IMR-90 (cell line): ENCODE measurements at places on chromosomes 3 and 15.

GRCh38 chr3:115082260-115082659 lies 64.8 kb downstream of the ZBTB20 start:
- DNase-seq, result no peak

DNA sequence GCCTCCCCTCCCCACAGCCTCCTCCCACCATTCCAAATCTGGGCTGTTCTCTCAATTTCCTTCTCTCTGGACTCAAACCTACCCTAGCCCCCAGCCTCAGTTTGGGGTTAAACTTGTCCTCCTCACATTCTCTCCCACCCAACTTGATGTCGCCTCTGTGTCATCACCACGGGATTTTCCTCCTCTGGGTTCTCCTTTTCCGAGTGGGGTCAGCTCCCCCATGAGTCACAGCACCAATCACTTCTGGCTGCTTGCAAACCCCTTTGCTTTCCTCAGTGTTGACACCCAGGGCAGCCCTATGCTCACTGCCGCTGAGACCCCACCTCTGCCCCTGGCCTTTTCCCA lies 451 bp downstream of the CCR5AS start:
- peak; percentile 44 for DNase-seq

- DNase-seq, result peak; percentile 90
These were observed 35.3 kb downstream of the TLE3 start for GRCh38 chr15:70062321-70062956.

GRCh38 chr15:60660290-60661051 lies 181.5 kb upstream of the ICE2 start:
- DNase-seq, result peak; percentile 73

DNA sequence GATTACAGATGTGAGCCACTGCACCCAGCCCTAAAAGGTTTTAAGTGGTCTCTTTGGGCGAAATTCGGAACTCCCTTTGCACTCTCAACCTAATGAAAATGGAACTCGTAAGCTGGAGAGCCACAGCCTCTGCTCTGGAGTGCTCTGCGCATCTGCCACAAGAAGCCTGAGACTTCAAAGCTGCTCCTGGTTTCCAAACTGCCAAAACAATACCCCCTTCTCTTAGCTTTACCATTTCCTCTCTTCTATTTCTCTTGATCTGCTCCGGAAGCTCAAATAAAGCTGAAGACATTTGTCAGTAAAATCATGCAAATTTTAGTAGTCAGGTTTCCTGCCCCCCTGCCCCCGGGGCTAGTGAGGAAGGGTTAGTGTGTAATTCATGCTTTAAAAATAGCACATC lies 312.7 kb downstream of the MFSD1 start:
- DNase-seq, result no peak

- DNase-seq, result peak; percentile 54
These were observed 3.7 kb upstream of the CPA3 start for GRCh38 chr3:148861277-148861869.

DNA sequence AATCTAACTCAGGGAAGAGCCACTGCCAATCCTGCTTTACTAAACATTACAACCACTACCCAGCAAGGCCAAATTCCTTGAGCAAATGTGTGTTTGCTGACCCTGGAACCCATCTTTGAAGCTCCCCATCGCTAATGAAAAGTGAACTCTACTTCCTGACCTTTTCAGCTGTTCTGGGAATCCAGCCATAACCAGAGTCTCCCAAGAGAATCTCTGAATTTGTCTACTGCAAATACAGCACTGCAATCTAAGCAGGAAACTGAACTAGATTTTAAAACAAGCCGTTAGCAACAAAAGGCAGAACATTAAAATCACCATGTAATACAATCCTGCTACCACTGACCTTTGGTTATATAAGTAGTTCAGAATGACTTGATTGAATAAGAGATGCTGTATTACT lies 309.2 kb downstream of the MAGI1 start:
- DNase-seq, result peak; percentile 84

GRCh38 chr3:49248840-49249227 lies 28.2 kb downstream of the C3orf62 start:
- DNase-seq, result peak; percentile 16

DNA sequence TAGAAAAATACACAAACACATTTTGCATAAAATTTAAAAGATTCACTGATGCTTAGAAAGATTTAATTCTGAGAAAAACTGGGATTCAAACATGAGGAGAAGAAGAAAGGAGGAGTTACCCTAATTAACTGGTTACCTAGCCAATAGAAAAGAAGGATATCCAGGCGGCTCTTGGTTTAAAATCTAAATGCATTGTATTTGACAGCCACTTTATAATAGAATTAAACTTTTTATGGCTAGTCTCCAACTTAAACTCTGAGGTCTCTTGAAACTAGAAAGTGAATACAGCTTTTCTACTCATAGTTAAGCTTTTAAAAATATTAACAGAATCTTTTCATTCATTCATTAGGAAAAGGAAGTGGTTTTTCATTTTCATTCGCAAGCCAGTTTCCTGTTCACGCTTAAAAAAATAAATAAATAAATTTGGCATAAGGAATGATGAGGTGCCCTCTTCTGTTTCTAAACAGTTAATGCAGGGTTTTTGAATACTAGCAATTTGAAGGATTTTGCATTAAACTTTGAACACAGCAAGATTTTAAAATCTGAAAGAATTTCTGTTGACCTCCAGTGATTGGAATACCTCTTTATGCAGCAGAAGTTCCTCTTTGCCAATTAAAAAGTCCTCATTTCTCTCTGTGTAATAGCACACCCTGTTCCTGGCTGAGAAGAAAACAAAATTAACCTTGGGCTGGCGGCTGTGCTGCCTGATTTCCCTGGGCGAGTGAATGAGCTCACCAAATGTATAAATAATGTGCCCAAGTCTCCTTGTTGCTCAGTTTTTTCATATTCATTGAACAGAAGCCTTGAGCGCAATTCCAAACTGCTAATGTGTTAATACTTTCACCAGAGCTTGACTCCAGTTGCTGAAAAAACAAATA lies 105.1 kb downstream of the ZMAT3 start:
- peak; percentile 37 for DNase-seq

DNA sequence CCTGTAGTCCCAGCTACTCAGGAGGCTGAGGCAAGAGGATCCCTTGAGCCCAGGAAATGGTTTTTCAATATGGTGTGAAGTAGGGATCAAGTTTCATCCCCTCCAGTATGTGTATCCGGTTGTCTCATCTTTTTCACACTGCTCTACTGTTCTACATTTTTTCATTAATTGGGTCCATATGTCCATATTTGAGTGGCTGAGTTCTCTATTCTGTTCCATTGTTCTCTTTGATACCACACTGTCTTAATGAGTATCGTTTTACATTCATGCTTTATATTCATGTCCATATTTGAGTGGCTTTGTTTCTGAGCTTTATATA lies 81.6 kb upstream of the LRRFIP2 start:
- DNase-seq, result no peak

DNA sequence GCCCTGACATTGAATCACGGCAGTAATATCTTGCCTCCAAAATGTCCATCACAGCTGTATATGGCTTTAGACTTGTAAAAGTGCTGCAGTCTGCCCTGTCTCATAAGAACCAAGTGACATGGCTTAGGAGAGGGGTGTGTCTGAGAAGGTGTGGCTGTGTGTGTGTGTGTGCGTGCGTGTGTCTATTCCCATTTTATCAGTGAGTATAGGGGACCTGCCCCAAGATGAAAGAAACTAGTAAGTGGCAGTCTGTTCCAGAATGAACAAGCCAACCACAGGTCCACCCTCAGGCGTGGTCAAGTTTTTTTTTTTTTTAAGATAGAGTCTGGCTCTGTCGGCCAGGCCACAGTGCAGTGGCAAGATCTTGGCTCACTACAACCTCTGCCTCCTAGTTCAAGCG lies 5.6 kb upstream of the RHOV start:
- no peak for DNase-seq

DNA sequence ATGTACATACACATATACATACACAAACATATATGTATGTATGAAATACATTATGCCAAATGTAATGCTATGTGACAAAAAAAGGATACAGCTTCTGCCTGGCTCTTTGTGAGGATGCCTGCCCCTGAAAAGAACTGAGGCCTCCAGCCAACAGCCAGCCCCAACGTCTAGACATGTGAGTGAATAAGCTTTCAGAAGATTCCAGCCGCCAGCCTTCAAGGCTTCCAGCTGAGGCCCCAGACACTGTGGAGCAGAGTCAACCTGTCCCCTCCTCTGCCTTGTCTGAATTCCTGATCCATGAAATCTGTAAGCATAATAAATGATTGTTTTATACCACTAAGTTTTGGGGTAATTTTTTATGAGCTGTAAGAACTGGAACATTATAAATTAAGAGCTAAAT lies 24.7 kb downstream of the GXYLT2 start:
- no peak for DNase-seq

DNA sequence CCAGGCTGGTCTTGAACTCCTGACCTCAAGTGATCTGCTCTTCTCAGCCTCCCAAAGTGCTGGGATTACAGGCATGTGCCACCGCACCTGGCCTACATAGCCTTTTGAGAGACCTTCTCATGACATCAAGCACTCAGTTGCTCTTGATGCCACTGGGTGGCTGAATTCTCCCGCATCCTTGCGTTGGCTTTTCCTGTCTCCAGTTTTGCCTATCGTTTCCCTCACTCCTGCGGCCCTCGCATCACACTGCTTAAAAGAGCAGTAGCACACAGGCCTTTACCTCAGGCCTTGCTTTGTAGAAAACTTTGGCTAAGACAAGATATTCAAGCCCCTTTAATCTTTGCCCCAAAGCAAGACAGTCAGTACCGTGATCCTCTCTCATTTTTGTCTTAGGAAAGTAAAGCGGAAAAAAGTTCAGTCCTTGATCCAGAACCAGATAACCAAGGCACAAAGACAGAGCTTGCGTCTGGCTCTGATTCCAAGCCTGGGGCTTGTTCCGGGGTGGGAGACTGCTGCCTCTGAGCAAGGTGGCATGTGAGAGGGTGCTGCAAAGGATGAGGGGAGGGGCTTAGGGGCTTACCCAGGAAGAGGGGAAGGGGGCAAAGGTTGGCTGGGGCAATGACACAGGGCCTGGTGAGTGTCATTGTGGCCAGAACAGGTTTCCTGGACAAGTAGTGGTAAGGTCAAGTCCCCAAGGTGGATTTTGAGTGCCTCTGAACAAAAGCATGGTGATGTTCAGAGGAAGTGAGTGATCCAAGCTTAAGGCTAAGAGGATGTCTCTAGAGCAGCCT lies 175.0 kb upstream of the TLE3 start:
- DNase-seq, result no peak

DNA sequence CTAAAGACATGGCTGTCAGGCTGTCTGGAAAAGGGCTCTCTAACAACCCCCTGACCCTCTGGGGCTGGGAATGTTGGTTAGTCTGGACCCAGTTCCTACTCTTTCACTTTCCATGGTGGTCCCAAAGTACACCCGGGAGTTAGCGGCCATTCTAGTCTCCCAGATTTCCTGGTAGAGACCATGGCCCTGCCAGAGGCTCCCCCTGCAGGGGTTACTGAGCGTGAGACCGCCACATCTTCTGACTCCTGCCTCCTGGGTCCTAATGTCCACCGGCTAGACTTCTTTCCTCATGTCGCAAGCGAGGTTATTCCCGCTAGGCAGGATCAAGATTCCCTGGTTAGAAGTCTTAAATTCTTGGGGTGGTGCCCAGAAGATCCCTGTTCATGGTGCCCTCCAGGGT lies 540.0 kb upstream of the ROBO1 start:
- no peak for DNase-seq

- DNase-seq, result no peak
These were observed 465.2 kb upstream of the NR2F2 start for GRCh38 chr15:95865330-95865739.

DNA sequence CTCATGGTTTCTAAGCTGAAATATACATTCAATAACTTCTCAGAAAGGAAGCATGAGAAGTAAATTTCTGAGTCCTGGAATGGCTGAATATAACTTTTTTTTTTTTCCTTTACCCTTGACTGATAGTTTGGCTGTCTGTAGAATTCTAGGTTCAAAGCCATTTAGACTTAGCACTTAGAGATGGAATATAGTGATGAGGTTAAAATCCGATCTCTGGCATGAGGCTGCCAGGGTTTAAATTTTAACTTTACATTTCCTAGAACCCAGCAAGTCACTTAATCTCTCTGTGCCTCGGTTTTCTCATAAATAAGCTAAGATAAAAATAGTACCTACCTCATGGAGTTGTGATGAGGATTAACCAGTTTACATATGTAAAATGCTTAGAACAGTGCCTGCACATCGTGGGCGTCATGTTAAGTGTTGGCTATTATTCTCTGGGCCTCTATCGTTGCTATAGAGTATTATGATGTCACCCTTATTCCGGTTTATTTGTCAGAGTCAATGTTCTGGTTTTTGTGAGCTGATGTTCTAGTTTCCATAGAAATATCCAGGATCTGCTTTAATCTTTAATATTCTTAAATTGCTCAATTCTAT lies 199.8 kb upstream of the TLE3 start:
- DNase-seq, result no peak

- peak; percentile 28 for DNase-seq
These were observed 1.7 kb downstream of the SLMAP start for GRCh38 chr3:57757642-57758297.

GRCh38 chr3:124217542-124217941 lies 225.6 kb upstream of the ROPN1 start:
- DNase-seq, result peak; percentile 79

GRCh38 chr15:74655424-74655823 lies 39.8 kb downstream of the CLK3 start:
- DNase-seq, result no peak

- no peak for DNase-seq
These were observed 198.9 kb downstream of the ADAMTS9 start for GRCh38 chr3:64488939-64489338.
